ENCODE measurements at places on chromosomes 2 and 18.
A peak's percentile ranks its signal among the peaks of the same experiment; 100 is the strongest.

GRCh38 chr2:207061181-207061580 is 104.6 kb downstream of the KLF7 start:
- no peak for DNase-seq

GRCh38 chr2:79835911-79836310 is 323.1 kb downstream of the CTNNA2 start:
- DNase-seq, result no peak

GRCh38 chr18:74896390-74896991 is 298.8 kb downstream of the ZNF407 start:
- no peak for DNase-seq

GRCh38 chr18:995629-996028 is 91.0 kb downstream of the ADCYAP1 start:
- DNase-seq, result no peak

DNA sequence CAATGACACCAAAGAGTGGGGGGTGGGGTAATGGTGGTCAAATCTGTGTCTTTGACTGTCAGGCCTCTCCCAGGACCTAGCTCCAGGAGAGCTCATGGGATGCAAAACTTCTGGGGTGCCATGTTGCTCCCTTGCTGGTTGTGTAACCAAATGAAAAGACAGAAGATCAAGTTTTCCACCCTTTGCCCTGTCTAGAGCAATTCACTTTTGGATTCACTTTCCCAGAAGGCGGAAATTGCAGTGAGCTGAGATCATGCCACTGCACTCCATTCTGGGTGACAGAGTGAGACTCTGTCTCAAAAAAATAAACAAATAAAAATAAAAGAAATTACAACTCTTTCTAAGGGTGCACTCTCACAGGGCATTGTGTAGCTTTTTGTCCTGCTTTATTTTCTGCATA is 34.9 kb upstream of the PLA2R1 start:
- DNase-seq, result no peak

- DNase-seq, result no peak
Observed at GRCh38 chr2:235149240-235149659, 197.4 kb downstream of the SH3BP4 start.

DNA sequence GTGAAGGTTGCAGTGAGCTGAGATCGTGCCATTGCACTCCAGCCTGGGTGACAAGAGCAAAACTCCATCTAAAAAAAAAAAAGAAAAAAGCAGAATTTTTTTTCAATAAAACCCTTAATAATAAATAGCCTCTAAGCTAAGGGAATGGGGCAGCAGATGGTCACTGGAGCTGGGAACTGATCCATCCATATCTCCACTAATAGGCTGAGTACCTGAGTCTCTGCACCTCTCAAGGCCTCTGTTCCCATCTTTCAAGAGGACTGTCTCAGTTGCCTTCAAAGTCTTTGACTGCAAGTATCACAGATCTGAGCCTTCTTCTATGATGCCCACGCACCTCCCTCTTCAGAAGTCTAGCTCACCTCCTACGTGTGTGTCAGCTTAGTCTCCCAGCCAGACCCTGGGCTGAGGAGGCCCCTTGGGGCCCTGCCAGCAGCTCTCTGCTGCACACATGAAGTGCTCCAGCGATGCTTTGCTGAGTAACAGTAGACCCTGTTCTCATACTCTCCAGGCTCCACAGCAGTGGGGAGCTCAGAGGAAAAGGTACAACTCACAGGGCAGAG is 32.9 kb downstream of the ST8SIA5 start:
- no peak for DNase-seq

DNA sequence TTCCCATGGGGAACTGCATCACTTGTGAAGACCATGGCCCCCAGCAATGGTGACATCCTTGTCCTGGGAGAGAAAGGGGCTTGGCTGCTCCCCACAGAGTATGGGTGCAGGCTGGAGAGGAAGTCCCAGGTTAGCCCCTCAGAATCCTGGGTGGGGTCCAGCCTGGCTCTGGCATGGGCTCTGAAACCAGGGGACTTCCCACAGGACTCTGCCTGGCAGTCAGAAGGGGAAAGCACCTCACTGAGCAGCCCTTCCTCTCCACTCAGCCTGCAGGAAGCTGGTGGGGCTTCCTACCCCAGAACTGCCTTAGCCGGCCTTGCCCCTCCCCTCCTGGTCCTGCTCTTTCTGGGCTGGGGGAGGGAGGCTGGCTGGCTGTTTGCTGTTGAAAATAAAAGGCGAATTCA is 3.7 kb downstream of the NEURL3 start:
- DNase-seq, result no peak

- no peak for DNase-seq
Observed at GRCh38 chr2:68043695-68044094, 19.1 kb downstream of the C1D start.

DNA sequence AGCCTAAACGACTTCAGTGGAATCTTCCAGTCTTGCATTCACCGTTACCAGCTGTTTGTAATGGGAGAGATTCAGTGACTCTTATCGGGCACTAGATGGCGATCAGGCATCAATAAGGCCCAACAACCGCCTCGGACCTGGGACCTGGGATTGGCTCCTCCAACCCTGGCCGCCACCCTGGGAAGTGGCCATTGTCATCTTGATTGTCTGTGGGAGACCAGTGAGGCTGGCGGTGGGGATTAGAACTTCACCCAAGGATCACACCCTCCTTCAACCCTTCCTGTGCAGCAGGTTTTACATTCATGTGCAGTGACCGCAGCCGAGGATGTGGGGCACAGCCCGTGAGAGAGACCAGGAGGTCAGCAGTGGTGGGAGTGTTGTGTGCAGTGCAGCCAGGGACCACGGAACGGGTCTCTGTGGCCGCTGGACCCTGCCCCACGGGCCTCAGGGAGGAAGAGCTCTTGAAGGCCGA is 85.3 kb downstream of the SPP2 start:
- peak; percentile 47 for DNase-seq

DNA sequence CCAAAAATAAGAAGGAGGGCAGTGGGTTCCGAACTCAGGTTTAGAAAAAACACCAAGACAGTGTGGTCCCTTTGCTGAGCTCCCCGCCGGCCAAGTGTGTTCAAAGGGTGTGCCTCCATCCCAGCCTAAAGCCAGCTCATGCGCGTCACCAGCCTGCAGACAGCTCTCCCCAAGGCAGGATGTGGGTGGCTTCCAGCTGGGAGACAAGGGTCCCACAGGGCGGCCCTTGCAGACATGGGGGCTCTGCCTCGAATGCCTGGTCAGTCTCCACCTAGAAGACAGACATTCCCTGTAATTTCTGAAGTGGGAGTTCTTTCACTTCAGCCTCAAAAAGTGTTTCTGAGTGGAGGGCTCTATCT is 135.8 kb upstream of the GPC1 start:
- no peak for DNase-seq

DNA sequence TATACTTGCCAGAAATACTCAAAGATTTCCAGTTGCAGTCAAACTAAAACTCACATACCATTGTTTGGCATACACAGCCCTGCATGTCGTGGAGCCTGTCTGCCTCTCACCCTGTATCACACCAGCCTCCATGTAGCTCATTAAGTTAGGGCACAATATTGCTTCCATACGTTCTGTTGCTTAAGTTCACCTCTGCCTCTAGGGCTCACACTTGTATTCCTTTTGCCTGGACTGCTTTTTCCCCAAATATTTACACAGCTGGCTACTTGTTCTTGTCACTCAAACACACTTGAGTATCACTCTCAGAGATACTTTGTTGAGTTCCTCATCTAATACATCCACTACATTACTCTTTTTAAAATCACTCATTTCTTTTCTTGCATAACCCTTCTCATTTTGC is 83.1 kb downstream of the PTH2R start:
- no peak for DNase-seq

DNA sequence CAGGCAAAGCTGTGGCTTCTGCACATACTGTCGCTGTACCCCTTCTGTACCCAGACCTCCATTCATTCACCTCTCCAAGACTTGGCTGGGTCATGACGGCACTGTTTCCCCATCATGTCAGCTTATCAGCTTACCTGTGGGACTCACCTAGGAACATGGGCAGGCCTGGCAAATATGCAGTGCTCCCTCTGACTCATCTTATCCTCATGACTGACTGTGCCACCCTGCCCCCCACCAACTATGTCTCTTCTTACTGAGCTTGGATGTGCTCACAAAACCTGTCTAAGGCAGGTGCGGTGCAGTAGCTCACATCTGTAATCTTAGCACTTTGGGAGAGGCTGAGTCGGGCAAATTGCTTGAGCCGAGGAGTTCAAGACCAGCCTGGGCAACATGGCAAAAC is 152.4 kb downstream of the MGAT5 start:
- no peak for DNase-seq

DNA sequence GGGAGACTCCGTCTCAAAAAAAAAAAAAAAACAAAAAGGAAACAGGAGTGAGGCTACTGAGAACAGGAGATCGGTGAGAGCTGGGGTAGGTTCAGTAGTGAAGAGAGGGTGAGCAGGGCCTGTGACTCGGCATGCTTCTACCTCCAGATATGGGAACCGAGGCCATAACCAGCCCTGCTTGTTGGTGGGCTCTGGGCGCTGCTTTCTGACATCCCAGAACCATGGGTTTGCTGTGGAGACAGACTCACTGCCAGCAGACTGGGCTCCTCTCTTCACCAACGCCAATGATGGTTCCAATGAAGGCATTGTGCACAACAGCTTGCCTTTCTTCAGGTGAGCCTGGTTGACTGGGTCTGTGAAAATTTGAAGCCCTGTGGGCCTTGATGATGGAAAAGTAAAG is 6.2 kb downstream of the CAD start:
- DNase-seq, result no peak

- no peak for DNase-seq
Observed at GRCh38 chr2:41142478-41142877, 690.6 kb upstream of the SLC8A1 start.

- DNase-seq, result no peak
Observed at GRCh38 chr2:127320067-127320466, 26.1 kb upstream of the ERCC3 start.

DNA sequence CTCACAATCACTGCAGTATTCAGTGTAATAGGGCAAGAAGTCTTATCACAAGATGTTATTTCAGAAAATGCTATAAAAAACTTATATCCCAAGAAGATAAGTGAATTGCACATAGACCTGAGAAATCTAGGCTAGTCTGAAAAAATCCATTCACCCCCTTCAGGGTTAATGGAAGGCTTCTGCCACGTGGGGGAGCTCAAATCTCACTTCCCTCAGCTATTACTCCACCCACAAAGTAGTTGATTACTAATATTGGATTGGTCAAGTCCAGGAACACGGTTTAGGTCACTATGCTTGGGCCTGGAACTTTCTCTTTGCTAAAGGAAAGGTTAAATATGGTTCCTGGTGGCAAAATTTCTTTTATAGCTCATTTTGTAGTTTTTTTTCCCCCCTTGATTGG is 51.2 kb upstream of the ADAM23 start:
- peak; percentile 19 for DNase-seq

DNA sequence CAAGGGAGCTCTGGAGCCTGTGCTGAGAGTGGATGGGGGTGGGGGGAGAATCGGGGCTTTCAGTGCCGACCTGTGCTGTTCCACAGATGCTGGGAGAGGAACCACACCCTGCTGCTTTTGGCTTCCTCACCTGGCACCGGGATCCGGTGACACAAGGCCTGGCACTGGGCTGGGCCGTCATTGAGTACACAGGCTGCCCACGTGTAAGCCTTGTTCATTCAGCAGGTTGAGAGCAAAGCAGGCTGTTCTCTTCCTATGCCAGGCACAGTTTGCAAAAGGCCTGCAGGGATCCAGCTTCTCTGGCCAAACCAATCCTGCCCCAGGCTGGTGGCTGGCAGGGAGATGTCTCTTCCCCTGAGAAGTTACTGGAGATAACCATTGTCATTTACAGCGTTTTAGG is 17.1 kb downstream of the TRIB2 start:
- no peak for DNase-seq

- DNase-seq, result no peak
Observed at GRCh38 chr2:219559156-219559915, 12.0 kb downstream of the OBSL1 start.

GRCh38 chr2:43270930-43271615 is 44.7 kb upstream of the ZFP36L2 start:
- no peak for DNase-seq

DNA sequence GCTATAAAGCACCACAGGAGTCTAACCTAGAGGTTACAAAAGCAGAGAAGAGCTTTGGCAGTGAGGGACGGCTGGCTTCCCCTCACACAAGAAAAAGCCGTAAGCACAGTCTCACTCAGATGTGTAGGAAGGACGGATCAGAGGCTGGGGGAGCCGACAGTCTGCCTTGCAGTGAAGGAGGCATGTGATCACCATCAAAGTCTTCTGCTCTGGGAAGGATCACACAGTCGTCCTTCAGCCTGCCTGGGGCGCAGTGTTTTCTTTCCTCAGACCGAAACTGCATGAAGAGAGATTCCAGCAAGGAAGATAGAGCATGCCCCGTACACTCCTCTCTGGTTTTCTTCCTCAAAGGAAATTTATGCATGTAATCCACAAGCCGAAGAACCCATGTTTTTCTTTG is 24.1 kb downstream of the GATA6 start:
- DNase-seq, result no peak

DNA sequence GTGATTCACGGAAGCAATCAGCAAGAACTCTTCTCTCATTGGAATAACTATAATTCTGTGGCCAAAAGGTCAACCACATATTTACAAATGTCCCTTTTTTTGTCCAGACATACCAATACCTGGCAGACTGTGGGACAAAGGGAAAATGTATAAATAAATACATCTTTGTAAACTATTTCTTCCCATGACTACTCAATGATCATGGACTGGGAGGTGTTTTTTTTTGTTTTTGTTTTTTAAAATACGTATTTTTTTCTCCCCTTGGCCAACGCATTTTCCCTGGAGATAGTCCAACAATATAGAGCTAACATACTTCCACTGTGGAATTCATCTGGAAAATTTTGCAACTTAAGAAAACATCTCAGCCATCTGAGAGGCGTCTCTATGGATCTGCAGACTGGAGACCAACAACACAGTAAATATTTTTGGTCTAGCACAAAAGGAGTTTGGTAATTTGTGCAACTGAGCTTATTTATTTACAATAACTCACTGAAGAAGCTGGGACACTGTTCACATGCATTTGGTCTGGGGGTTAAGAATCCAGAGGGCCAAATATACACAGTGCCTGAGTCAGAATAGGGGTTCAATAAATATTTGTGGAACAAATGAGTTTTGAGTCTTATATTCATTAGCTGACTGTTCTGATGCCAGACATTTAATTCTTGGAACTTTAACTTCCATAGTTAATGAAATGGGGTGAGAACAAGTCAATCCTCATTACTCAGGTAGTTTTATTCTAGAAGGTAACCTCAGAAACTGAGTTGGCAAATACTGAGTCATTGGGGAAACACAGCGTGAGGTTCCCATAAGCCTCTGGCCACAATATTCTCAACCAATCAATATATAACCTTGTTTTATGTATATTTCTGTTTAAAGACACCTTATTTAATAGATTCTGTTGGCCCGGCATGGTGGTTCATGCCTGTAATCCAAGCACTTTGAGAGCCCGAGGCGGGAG is 36.2 kb downstream of the CCBE1 start:
- DNase-seq, result no peak

DNA sequence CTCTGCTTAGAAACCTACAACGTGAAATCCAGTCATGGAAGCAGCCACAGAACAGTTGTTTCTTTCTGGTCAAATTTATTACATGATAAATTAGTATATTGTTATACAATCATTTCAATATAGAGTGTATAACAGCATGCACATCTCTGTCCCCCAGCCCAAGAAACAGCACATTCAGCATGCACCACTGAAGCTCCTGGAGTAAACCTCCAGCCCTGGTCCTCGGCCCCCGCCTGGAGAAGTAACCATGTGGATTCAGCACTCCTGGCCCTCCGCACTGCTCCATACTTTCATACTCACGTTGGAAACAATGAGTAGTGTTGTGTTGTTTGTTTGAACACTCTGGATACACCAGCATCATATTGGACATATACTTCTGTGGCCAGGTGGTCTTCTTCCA is 15.3 kb upstream of the ID2 start:
- DNase-seq, result no peak

Measured in T1000 (cell line).